ENCODE measurements at places on chromosomes 4 and X. TPM values are rescaled to one million over a fixed set of nuclear protein-coding genes. Genes with fewer than 3 reads are reported as not detected.

The CCDC160 gene
- 2.1 TPM for total RNA-seq

The RUFY3 gene
- total RNA-seq = 54.2 TPM

The LRP2BP gene
- 1.5 TPM for total RNA-seq

The PIN4 gene
- total RNA-seq = not detected

The CT45A10 gene
- not detected for total RNA-seq
